ENCODE measurements at places on chromosomes 12 and 14.

DNA sequence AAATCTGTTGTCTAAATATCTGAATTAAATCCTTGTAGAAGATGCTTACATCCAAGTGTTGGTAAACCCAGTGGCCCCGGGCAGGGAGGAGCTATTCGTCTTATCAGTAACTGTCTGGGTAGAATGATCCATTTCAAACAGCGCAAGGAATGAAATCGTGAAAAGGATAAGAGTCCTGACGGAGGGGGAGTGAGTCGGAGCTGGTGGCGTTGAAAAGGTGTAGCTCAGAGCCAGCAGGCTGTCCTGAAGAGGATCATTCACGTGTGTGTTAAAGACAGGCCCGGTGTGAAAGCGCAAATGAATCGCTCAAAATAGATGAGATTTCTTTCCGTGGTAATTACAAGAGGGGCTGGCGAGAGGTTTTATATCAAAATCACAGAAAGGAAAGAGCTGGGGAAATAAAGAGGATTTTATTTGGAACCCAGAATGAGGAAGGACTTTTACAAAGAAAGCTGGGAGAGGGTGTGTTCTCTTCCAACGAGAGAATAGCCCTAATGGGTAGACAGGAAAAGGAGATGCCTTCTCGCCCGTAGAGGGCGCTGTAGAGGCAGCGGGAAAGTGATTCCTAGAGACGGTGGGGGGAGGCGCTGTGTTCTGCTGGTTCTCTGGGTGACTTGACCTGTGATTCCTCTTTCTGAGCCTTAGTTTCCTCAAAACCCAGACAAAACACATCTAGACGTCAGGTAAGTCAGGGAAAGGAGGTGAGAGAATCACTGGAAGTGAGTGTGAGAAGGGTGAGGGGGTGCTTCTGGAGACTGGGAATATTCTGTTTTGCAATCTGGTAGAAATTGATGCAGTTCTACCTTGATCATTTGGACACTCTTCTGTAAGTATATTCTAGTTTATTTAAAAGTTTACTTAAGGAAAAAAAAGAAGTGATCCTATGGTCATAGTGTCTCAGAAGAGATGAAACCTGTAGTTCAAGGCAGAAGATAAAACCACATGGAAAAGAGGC, 39.3 kb downstream of the SRRM4 start:
- DNase-seq = no peak

DNA sequence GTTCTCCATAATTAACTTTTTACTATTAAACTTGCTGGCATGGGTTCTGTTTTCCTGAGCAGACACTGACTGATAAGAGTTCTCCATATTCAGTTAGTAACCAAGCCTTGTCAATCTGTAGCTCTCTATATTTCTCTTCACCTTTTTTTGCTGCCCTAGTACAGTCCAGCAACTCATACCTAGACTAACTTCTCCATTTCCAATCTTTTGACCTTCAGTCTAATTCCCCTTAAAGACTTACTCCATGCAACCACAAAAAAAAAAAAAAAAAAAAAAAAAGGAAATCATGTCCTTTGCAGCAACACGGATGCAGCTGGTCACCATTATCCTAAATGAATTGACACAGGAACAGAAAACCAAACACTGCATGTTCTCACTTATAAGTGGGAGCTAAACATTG, 125.7 kb upstream of the KRAS start:
- DNase-seq = no peak

GRCh38 chr14:97388408-97388807, 591.2 kb downstream of the VRK1 start:
- no peak for DNase-seq

GRCh38 chr12:67921286-67921685, 68.0 kb upstream of the IFNG-AS1 start:
- DNase-seq = no peak

- DNase-seq = no peak
Measured at GRCh38 chr12:131716282-131716681, 5.4 kb downstream of the SFSWAP start.

DNA sequence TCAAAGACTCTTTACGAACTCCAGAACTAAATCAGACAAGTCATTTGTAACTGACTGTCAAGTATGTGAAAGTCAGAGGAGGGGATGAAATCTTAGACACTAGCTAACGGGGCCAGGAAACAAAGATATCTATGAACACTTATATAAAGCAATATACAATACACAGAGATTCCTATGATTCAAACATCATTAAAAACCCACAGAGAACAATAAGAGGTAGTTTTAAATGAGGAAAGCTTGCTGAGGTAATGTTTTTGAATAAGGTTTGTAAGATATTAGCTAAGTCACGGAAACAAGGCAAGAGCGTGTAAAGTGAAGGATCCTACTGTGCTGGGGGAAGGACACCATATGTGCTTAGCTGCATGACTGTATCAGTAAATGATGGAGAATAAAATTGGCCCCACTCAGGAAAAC, 36.7 kb downstream of the SAV1 start:
- no peak for DNase-seq

GRCh38 chr12:81541121-81541520, 218.0 kb downstream of the PPFIA2 start:
- no peak for DNase-seq

- DNase-seq = no peak
Measured at GRCh38 chr14:98956181-98956580, 315.8 kb downstream of the BCL11B start.

GRCh38 chr12:111519083-111519482, 80.0 kb downstream of the ATXN2 start:
- no peak for DNase-seq

GRCh38 chr12:69509308-69509736, 39.1 kb downstream of the FRS2 start:
- no peak for DNase-seq

DNA sequence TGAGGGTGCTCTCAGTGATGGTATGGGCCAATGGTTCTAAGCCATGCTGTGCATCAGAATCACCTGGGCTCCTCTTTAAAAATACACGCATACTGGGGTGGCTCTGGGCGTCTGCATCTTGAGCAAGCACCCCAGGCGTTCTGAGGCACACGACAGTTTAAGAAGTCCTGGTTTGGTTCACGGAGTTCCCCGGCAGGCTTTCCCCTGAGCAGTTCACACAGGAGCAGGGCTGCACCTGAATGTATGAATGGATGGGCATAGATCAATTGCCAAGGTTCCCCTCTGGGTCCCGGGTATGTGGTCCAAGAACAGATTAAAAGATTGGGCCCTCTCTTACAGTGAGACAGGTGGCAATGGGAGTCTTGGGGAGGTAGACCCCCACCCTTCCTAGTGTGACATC, 395.3 kb downstream of the DPF3 start:
- DNase-seq = no peak

- no peak for DNase-seq
Measured at GRCh38 chr12:96020314-96021003, 14.9 kb downstream of the LTA4H start.

DNA sequence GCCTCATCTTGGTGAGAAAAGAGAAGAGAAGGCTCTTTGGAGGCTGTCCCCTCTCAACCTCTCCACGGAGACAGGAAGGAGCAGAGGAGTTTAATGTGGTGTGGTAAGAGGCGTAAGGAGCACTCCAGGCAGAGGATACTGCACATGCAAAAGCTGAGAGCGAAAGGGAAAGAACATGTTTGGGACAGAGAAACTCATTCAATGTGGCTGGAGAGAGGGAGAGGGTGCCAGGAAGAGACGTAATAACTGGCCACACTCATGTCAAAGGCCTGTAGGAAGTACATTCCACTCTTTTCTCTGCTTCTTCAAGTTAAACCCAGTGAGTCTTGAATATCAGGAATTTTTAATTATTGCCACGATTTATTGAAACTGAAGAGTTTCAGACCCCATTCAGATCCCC, 12.0 kb downstream of the VDR start:
- DNase-seq = no peak

DNA sequence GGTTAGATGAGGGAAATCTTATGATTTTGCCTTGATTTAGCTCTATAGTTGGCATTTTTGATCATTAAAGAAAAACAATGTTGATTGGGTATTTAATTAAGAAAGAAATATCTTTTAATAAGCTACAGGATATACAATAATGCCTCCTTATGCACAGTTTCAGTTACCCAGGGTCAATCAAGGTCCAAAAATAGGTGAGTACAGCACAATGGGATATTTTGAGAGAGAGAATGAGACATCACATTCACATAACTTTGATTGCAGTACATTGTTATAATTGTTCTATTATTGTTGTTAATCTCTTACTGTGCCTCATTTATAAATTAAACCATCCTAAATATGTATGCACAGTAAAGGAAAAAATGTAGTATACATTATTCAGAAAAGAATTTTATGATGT, 102.2 kb downstream of the MYF5 start:
- DNase-seq = no peak

DNA sequence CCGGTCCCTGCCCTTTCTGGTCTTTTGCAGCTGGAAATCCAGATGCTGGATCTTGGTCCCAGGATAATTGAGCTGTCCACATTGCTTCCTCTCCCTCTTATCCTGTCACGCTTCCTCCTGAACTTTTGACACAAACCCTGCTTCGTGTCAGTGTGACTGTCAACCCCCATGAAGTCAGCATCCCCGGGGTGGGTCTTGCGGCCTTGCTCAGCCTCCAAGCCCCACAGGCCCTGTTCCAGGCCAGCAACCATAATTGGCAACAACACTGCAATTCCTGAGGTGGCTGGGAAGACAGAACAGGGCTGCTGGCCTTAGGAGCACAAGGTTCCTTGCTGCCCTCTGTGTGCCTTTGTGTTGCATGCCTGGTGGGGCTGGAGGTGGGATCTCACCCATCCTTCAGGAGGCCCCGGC, 74.9 kb downstream of the NTF3 start:
- DNase-seq = no peak

DNA sequence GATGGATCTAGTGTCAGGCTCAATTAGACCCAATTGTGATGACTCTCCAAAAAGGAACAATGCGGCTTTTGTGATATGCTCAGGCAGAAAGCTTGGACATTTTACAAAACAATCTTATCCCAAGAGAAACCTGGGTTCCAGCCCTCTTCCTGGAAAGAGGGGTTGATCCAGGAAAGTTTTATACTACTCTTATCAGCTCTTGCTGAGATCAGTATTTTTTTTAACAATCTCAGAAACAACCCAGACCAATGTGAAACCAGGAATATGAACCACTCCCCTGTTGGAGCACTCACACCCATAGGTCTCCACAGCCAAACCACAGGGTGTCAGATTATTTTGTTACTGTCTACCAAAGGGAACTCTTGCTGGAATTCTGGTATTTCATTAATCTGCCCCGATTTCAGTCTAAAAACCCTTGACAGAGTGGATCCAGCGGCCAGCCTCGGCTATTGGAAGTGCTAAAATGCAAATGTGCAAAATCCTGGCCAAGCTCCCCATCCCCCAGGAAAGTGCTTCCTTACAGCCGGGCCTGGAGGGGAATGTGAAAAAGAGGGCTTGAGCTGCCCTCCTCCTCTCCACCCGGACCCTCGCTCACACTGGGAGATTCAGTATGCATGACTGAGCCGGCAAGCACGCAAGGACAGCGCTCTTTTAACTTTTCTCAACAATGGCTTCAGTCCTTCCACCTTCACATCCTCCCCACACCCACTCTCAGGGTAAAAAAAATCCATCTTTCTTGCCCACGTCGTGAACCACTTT, 4.0 kb downstream of the FBXL14 start:
- no peak for DNase-seq

- DNase-seq = no peak
Measured at GRCh38 chr12:91983935-91984334, 161.7 kb downstream of the BTG1 start.

GRCh38 chr12:120125029-120125428, 8.5 kb upstream of the RAB35 start:
- DNase-seq = no peak

DNA sequence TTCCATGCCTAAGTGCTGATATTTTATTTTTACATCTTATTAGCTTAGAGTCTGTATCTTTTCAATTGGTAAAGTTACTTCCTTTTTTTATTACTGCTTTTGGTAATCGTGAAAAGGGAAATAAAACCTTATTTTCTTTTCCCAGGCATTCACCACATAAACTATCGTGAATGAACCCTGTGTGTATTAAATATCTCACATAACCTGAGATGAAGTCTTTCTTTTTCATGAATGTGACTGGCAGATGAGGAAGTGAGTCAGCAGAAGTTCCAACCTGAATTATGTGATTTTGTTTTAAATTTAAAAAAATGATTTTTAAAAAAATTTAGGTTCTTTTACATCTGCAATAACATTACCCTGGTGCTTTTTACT, 26.0 kb downstream of the MYBPC1 start:
- no peak for DNase-seq

DNA sequence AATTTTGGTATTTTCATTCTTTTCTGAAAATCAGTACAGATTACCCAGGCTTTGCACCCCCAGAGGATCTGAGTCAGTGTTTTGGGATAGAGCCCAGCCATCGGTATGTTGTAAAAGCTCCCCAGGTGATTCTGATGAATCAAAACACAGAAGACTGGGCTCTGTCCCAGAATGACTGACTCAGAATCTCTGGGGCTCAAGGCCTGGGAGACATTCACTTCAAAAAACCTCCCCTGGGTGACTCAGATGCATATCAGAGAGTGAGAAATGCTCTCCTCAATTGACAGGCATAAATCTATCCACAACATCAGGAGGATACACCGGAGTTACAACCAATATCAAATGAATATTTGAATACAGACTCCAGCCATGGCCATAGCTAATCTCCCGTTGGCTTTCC, 32.6 kb downstream of the SLC35F4 start:
- no peak for DNase-seq

DNA sequence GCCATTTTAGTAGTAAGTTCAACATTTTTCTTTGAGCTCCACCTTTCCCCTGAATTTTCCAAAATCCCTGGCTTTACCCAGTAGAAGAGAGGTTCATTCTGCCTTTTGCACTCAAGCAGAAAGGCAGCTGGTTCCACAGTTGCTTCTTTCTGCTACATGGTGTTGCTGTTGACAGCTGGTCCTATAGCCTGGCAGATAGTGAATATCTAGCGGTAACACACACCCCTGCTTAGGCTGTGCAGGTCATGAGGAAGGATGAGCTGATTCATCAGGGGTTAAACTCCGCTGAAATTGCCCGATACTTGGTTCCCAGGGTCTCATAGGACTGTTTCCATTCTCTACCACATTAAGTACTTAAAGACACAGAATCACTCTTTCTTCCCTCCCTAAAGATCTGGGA, 62.4 kb downstream of the PUS7L start:
- DNase-seq = no peak

GRCh38 chr12:27119797-27120196, 37.4 kb upstream of the C12orf71 start:
- DNase-seq = no peak

DNA sequence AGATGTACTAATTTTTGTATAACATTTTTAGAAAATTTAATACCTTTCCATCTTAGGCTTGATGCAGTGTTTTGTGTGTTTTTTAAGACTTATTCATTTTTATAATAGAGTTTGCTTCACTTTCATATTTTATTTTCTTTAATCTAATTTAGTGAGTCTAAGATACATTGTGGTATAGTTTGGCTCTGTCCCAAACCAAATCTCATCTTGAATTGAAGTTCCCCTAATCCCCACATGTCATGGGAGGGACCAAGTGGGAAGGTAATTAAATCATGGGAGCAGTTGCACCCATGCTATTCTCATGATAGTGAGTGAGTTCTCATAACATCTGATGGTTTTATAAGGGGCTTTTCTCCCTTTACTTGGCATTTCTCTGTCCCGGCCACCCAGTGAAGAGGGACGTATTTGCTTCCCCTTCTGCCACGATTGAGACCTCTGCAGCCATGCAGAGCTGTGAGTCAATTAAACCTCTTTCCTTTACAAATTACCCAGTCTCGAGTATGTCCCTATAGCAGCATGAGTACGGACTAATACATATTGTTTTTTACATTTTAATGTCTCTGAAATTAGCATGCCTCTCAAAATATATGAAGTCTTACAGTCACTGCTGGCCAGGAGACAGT, 34.9 kb downstream of the GABARAPL1 start:
- no peak for DNase-seq

- DNase-seq = no peak
Measured at GRCh38 chr14:83777516-83777915, 1752.4 kb upstream of the FLRT2 start.

GRCh38 chr14:72855913-72856312, 38.0 kb downstream of the DPF3 start:
- no peak for DNase-seq
